ENCODE measurements at places on chromosomes 12 and 14.
A peak's percentile ranks its signal among the peaks of the same experiment; 100 is the strongest.

GRCh38 chr12:44003721-44004120 lies 167.8 kb downstream of the TMEM117 start:
- DNase-seq: no peak

- no peak for DNase-seq
Observed at GRCh38 chr12:6827982-6828780, at the start of gene P3H3. Gene P3H3 (plus strand): TSS chr12:6828407. CDS start chr12:6828441, 34 bp downstream.

- DNase-seq: no peak
Observed at GRCh38 chr14:71734885-71735284, 197.3 kb upstream of the RGS6 start.

DNA sequence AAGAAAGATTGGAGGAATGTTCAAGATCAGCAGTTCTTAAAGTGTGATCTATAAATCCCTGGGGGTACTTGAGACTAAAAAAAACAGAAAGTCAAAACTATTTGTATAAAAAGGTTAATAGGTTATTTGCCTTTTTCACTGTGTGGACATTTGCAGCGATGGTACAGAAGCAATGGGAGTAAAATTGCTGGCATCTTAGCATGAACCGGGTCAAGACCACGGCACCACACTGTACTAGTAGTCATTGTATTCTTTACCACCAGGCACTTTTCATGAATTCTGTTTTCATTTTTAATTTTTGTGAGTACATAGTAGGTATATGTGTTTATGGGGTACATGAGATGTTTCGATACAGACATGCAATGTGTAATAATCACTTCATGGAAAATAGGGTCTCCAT lies 126.2 kb downstream of the IPO8 start:
- no peak for DNase-seq

GRCh38 chr14:95515596-95516552 lies 576 bp downstream of the SYNE3 start:
- peak; percentile 50 for DNase-seq

GRCh38 chr12:116698116-116698515 lies 39.8 kb downstream of the SPRING1 start:
- DNase-seq: no peak

GRCh38 chr14:106436310-106436905 lies 910.0 kb downstream of the TMEM121 start:
- peak; percentile 50 for DNase-seq

Measured in NCI-H1436 (cell line).